Panc1 (cell line): ENCODE measurements at places on chromosomes 5 and 9. TPM values are rescaled to one million over a fixed set of nuclear protein-coding genes. Genes with fewer than 3 reads are reported as not detected.

PCDHGB4 gene
- 0.21 TPM for total RNA-seq

PCDHGB2 gene
- 5.3 TPM for total RNA-seq

GPR150 gene
- total RNA-seq, result 0.54 TPM

TRAF1 gene
- 4.7 TPM for total RNA-seq

DNA sequence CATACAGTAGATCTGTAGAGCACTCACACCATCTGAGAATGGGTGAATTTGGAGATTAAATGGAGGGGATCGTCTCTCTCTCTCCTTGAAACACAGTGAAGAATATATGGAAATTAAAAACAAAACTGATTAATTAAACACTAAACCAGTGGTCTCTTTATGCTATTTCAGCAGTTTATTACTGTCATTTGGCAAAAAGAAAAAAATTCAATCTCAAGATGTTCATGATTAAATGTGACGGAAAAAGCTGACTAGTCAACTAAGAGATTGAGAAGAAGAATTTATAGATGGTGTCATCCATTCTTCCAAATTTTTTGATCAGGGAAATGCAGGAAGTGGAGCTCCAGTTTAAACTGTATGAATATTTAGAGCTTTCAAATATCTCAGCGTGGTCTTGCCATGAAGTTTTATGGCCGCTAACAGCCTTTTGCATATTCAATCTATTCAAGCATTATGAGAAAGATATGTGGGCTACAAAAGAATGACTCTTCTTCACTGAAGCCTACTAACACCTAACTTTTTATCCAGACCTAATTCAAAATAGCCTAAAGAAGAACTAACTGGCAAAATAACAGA is 121.6 kb upstream of the DPYSL3 start:
- H3K36me3 ChIP-seq, result no peaks in the 10 kb centered on the region
- H3K27ac ChIP-seq, result no peak overlapping the region

POLR3G gene
- 23.4 TPM for total RNA-seq
